Epithelial cell of proximal tubule (primary cell): ENCODE measurements at places on chromosomes 2 and 18.
A peak's percentile ranks its signal among the peaks of the same experiment; 100 is the strongest.

DNA sequence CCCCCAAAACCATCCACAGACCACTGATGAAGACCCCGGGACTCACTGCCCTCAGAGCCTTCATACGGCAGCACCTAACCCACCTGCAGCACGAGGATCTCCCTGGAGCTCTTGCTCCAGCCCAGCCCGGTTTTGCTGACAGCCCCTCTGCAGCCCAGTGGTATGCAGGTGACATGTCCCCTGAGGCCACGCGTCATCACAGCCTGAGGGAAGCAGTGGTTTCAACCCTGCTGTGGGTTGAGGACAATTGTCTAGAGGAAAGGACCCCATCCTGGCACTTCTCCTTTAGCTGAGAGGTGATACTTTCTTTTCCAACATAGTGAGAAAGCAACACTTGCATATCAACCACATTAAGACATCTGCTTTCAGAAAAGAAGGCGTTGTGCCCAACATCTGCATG is 134.0 kb downstream of the SEPTIN10 start:
- no peak for DNase-seq

- DNase-seq, result no peak
These were observed 83.4 kb upstream of the CYP20A1 start for GRCh38 chr2:203155406-203155805.

GRCh38 chr2:121003391-121003790 is 267.7 kb downstream of the GLI2 start:
- no peak for DNase-seq

- no peak for DNase-seq
These were observed 134.1 kb upstream of the ITGB6 start for GRCh38 chr2:160334028-160334741.

GRCh38 chr2:170530284-170530745 is 184.8 kb upstream of the SP5 start:
- peak; percentile 44 for DNase-seq

DNA sequence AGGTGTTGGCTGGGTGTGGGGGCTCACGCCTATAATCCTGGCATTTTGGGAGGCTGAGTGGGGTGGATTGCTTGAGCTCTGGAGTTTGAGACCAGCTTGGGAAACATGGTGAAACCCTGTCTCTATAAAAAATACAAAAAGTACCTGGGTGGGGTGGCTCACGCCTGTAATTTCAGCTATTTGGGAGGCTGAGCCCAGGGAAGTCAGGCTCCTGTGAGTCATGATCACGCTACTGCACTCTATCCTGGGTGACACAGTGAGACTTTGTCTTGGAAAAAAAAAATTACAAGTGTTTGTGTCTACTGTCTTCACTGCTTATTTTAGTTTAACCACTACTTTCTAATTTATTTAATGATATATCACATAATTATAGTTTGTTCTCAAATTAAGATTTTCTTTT is 62.7 kb upstream of the DOCK10 start:
- no peak for DNase-seq

GRCh38 chr2:154724194-154724797 is 25.8 kb downstream of the KCNJ3 start:
- DNase-seq, result no peak

- no peak for DNase-seq
These were observed 199.8 kb upstream of the NRP2 start for GRCh38 chr2:205482399-205483081.

DNA sequence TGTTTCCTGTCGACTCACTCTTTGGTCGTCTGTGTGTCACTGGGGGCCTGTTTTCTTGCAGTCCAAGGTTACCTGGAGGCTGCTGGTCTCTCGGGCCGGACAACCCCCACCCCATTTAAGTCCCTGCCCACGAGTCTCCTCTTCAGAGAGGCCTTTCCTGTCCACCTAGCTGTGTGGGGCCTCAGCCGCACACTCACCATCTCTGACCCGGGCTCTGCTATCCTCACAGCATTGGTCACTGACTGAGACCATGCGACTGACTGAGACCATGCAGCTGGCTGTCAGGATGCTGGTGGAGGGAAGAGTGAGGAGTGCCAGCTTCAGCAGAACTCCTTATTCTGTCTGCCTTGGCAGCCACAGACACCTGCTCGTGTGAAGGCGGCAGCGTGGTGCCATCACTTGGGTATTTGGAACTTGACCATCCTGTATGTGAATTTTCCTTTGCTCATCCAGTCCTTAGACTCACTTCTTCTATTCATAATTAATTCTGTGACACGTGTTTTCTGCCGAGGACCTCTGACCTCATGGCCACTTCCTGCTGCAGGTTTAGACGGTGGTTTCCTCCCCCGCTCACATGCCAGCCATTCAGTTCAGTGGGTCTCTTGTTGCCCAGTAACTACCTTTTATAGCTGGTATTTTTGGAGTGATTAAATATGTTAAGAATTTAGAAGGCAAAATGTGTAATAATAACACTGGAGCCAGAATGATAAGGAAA is 47.5 kb upstream of the ASB1 start:
- peak; percentile 10 for DNase-seq

DNA sequence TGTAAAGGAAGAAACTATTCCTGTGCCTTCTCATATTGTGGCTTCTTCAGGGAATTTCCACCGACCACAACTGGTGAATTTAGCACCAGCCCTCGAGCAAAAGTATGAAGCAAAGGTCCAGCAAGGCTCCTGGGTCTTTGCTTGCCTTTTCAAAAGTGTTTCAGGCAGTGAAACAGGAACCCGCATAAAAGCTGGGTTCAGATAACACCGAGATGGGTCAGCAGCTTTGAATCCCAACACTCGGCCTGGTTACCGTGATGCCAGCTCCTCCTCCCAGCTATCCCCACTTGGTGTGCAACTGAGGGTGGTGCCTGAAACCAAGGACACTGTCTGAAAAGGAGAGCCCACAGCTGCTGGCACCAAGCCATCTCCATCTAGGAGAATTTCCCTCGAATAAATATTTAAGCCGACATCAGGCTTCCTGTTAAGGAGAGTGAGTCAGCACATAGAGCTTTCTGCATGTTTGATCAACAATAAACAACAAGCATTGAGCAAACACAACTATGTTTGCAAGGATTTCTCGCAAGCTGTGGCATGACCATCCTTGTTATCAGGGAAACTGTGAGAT is 69.5 kb downstream of the ANTXR1 start:
- DNase-seq, result peak; percentile 88

DNA sequence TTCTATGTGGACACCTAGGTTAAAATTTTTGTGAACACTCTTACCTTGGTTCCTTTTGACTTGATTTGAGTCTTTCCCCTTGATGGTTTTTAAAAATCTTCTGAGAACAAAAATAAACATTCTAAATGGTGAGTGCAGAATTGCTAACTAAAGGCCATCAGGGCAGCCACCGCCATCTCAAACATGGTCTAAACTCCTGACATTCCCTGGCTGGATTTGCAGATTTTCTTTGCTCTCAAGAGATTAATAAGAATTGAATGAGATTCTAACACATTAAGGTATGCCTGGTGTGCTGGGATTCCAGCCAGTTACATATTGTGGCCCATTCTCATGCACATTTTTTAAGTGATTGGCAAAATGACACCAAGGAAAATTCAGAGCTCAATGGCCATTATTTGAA is 17.2 kb upstream of the CTDP1 start:
- no peak for DNase-seq

- no peak for DNase-seq
These were observed 50.6 kb upstream of the FMNL2 start for GRCh38 chr2:152284398-152284797.

DNA sequence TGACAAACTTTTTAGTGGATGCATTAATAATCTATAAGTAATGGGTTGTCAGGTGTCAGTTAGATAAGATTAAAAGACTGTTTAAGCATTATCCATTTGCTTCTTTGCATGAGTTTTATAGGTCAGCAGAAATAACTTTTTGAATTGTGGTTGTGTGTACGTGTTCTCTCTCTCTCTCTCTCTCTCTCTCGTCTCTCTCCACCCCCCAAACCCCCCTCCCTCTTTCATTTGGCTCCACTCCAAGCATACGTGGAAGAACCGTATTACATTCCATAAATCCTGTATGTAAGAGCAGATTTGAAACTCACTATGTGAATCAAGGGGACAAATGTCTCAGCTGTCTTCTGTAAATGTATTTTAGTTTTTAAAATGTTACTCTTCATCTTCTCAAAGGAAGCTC is 120.2 kb downstream of the MEIS1 start:
- no peak for DNase-seq

- no peak for DNase-seq
These were observed 133.9 kb downstream of the TNS1 start for GRCh38 chr2:217868911-217869334.

DNA sequence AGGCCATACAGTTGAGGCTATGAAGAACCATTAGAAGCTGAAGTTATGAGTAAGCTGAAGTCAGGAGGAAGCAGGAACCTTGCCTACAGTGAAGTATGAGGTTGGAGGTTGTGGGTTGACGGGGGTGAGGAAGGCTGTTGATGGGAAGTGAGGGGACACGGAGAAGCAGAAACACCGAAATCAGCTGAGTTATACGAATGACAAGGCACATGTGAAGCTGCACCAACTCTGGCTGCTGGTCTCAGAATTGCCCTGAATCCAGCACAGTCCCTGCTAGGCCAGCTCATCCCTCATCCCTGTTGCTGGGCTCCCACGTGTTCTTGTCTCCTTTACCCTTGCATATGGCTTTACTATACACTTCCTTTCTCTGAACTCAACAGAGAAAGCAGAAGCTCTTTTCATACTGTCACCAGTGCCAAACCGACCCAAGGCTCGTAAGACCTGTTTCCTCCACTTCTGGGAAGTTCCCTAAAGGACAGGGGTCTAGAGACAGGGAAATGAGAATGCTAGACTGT is 9.2 kb upstream of the TMEM247 start:
- no peak for DNase-seq

- no peak for DNase-seq
These were observed 419.8 kb downstream of the SETBP1 start for GRCh38 chr18:45100321-45101105.

GRCh38 chr2:182949572-182950189 is 83.2 kb upstream of the FRZB start:
- DNase-seq, result no peak

DNA sequence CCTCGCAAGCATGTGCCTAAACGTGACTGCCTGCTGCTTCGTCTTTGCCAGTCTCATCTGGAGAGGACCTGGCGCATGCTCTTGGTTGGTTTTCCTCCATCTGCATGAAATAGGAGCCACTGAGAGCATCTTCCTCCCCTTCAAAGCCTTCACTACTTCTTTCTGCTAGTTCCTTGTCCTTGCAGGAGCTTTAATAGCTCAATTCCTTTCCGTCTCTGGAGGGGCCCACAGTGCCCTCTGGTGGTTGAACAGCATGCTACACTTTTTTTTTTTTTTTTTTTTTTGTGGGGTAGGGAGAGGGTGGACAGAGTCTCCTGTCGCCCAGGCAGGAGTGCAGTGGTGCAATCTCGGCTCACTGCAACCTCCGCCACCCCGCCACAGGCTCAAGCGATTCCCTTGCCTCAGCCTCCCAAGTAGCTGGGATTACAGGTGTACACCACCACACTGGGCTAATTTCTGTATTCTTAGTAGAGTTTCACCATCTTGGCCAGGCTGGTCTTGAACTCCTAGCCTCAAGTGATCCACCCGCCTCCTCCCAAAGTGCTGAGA is 59.6 kb downstream of the SP110 start:
- DNase-seq, result no peak

GRCh38 chr2:88161446-88162244 is 8.5 kb upstream of the THNSL2 start:
- no peak for DNase-seq

DNA sequence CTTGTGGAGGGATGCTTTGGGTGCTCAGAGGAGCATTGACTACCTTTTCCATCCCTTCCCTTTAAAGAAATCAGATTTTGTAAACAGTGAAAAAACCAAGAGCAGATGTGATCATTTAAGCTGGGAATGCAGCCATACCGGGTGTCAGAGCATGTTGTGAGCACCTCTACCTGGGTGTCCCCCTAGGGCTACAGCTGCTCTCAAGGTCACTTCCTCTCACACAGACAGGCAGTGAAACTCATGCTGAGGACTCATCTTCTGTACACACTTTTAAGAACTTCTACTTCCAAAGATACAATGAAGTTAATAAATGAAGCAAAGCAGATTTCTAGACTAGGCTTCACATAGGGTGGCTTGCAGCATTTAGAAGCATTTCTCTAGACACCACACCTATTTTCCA is 48.4 kb upstream of the FRZB start:
- DNase-seq, result no peak

GRCh38 chr18:79678665-79679551 is 695 bp upstream of the CTDP1 start:
- DNase-seq, result peak; percentile 81

- DNase-seq, result no peak
These were observed 7.5 kb downstream of the SLC11A1 start for GRCh38 chr2:218389333-218390150.

DNA sequence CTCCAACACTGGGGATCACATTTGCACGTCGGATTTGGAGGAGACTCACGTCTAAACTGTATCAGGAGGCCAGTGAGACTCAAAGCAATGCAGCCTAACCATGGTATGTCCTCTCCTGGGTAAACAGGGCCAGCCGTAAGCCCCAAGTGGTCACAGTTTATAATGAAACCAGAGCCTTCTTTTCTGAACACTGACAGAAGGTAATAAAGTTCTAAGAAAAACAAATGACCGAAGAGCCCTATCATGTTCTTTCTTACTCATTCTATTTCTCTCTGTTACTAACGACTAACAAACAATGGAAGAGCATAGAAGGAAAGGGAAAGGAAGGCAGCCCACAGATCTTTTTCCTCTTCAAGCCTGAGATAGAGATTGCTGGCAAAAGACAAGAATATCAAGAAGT is 796.8 kb upstream of the SOX11 start:
- no peak for DNase-seq

DNA sequence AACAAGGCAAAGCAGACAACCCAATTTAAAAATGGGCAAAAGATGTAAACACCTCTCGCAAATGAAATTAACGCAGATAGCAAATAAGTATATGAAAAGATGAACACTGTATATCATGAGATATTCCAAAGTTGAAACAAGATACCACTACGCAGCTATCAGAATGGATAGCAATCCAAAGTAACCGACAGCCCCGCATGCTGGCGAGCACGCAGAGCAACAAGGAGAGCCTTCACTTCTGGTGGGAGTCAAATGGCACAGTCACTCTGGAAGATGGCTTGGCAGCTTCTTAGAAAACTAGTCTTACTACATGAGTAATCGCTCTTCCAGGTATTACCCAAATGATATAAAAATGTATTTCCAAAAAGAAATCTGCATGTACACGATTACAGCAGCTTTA is 1.4 kb downstream of the NDUFA10 start:
- no peak for DNase-seq

DNA sequence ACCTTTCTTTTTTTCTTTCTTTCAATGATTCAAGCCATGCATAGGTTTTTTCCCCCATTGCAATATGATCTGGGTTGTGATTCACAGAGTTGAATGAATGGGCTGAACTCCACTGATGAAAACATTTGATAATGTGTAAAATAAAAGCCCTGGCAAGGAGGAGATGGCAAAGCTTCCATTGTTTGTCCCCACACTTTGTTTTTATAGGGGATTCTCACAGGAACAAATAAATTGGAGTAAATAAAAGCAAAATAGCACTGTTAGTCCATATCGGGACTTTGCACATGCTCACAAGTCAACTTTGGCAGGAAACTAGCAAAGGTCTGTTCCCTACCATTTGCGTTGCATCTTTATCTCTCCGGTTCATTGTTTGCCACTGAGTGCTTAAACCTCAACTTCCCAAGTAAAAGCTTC is 55.7 kb downstream of the MEIS1 start:
- DNase-seq, result no peak
